Activated T-helper 2 cell treated with anti-CD3 and anti-CD28 coated beads, Interferon-gamma antibody, Interleukin-2, Interleukin-4, amounts not matched to agents 10 μg/mL and 5 μg/mL and 100 μg/mL, durations not matched to agents 14 hours and 24 hours and 36 hours (primary cell): ENCODE measurements at places on chromosomes 7 and 10.

- H3K36me3 ChIP-seq = no peaks in the 10 kb centered on the region
- peaks cover 9% of the 10 kb centered on the region for H3K4me1 ChIP-seq
- H3K27ac ChIP-seq = peak overlapping the region; percentile 1
- no peak overlapping the region for H3K4me3 ChIP-seq
- peaks cover 76% of the 10 kb centered on the region for H3K27me3 ChIP-seq
Observed at GRCh38 chr10:101214446-101215396, 14.5 kb downstream of the LBX1 start.

GRCh38 chr10:124387078-124387874 is 31.4 kb downstream of the OAT start:
- no peaks in the 10 kb centered on the region for H3K36me3 ChIP-seq
- peaks cover 7% of the 10 kb centered on the region for H3K27me3 ChIP-seq
- H3K4me3 ChIP-seq = no peak overlapping the region

- peaks cover 10% of the 10 kb centered on the region for H3K4me1 ChIP-seq
- no peak overlapping the region for H3K27ac ChIP-seq
- peaks cover 6% of the 10 kb centered on the region for H3K27me3 ChIP-seq
- no peaks in the 10 kb centered on the region for H3K36me3 ChIP-seq
Observed at GRCh38 chr10:5545778-5546710, 21.3 kb downstream of the CALML3 start.

DNA sequence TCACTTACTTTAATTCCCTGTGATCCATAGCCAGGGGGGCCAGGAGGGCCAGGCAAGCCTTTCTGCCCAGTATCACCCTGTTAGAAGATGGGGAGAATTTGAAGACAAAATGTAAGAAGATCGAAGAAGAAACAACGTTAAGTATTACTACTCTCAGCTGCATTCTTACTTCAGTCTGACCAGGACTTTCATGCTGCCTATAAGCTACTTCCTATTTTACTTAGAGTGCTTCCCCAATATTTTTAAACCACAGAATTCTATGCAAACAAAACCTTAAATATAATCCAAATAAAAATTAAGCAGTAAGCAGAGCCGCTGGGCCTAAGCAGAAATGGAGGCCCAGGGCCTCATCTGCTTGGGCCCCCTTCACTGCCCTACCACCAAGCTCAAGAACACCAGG is 117.8 kb downstream of the COL28A1 start:
- no peaks in the 10 kb centered on the region for H3K36me3 ChIP-seq
- H3K4me1 ChIP-seq = peaks cover 9% of the 10 kb centered on the region
- H3K27me3 ChIP-seq = peaks cover 3% of the 10 kb centered on the region
- H3K27ac ChIP-seq = no peak overlapping the region

GRCh38 chr7:150811-151221 is 41.6 kb upstream of the FAM20C start:
- no peaks in the 10 kb centered on the region for H3K36me3 ChIP-seq
- H3K27me3 ChIP-seq = peaks cover 2% of the 10 kb centered on the region
- peak overlapping the region; percentile 31 for H3K4me3 ChIP-seq
- H3K27ac ChIP-seq = peak overlapping the region; percentile 100
- no peak for DNase-seq

DNA sequence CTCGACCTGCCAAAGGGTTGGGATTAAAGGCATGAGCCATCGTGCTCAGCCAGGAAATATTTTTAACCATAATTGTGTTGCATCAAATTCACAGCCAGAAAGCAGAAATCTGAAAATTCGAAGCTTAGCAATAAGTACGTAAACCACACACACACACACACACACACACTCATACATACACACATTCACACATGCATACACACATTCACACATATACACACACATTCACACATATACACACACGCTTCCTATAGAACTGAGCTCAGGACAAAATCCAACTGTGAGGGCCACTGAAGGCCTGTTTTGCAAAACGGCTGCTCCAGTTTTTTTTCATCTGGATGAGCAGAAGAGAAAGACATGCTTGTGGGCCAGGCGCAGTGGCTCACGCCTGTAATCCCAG is 25.0 kb upstream of the GTF2I start:
- no peak overlapping the region for H3K4me3 ChIP-seq
- no peaks in the 10 kb centered on the region for H3K27me3 ChIP-seq
- H3K27ac ChIP-seq = no peak overlapping the region
- no peaks in the 10 kb centered on the region for H3K36me3 ChIP-seq
- H3K4me1 ChIP-seq = peaks cover 4% of the 10 kb centered on the region

DNA sequence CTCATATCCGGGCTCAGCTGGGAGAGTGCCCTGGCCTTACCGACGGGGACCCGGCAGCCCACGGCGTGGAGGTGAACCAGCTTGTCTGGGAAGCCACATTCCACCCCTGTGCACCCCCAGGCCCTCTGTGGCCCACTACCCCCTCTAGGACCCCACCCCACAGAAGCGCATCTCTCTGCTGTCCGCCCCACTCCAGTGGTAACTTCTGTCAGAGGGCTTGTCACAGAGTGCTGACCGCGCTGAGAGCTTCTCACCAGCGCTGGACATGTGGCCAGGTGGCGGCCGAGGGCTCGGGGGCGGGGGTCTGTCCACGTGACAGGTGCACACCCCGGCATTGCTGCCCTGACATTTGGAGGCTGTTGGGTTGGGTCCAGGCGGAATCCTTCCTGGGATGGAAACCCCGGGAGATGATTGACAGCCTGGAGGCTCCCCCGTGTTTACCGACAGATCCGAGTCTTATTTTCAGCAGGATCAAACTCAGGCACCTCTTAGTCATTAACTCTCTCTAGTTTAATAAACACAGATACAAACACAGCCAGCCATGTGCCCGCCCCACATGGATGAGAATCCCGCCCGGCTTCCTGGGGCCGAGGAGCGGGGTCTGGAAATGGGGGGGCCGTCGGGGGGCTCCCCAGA is 5.1 kb downstream of the ELFN1 start:
- H3K4me3 ChIP-seq = no peak overlapping the region
- peaks cover 13% of the 10 kb centered on the region for H3K27me3 ChIP-seq
- H3K27ac ChIP-seq = no peak overlapping the region
- H3K4me1 ChIP-seq = no peaks in the 10 kb centered on the region
- no peaks in the 10 kb centered on the region for H3K36me3 ChIP-seq
- DNase-seq = no peak

GRCh38 chr10:128307820-128308219 is 181.6 kb upstream of the MKI67 start:
- no peaks in the 10 kb centered on the region for H3K36me3 ChIP-seq
- no peak overlapping the region for H3K4me3 ChIP-seq
- no peak overlapping the region for H3K27ac ChIP-seq
- no peaks in the 10 kb centered on the region for H3K27me3 ChIP-seq
- no peak for DNase-seq
- H3K4me1 ChIP-seq = no peaks in the 10 kb centered on the region

GRCh38 chr10:126576336-126576735 is 94.2 kb downstream of the C10orf90 start:
- no peaks in the 10 kb centered on the region for H3K27me3 ChIP-seq
- DNase-seq = no peak
- H3K4me1 ChIP-seq = no peaks in the 10 kb centered on the region
- no peak overlapping the region for H3K27ac ChIP-seq

- no peak overlapping the region for H3K4me3 ChIP-seq
- no peaks in the 10 kb centered on the region for H3K4me1 ChIP-seq
- DNase-seq = no peak
Observed at GRCh38 chr10:109405338-109405737, 518.0 kb downstream of the XPNPEP1 start.

- H3K27me3 ChIP-seq = no peaks in the 10 kb centered on the region
- H3K36me3 ChIP-seq = no peaks in the 10 kb centered on the region
- H3K4me3 ChIP-seq = no peak overlapping the region
- DNase-seq = no peak
Observed at GRCh38 chr7:44094883-44095592, 9.1 kb upstream of the AEBP1 start.

DNA sequence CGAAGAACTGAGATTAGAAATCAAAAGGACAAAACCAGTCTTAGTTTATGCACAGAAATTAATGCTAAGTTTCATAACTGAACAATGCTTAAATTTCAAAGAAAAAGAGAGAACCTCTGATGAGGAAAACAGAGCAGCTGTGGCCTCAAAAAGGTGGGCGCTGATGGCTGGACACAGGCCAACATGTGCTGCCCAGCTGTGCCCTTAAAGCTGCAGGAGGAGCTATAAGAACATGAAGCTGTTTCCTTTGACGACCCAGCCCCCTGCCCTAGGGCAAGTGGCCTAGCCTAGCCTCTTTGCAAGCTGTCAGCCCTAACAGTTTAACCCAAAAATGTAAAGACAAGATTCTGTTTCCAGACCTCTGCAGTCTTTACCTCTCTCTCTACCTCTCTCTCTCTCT is 107.7 kb downstream of the GRID1 start:
- H3K27ac ChIP-seq = no peak overlapping the region
- peaks cover 7% of the 10 kb centered on the region for H3K27me3 ChIP-seq
- no peaks in the 10 kb centered on the region for H3K4me1 ChIP-seq

GRCh38 chr7:28862595-28863272 is 95.4 kb downstream of the TRIL start:
- no peaks in the 10 kb centered on the region for H3K4me1 ChIP-seq
- H3K36me3 ChIP-seq = no peaks in the 10 kb centered on the region

DNA sequence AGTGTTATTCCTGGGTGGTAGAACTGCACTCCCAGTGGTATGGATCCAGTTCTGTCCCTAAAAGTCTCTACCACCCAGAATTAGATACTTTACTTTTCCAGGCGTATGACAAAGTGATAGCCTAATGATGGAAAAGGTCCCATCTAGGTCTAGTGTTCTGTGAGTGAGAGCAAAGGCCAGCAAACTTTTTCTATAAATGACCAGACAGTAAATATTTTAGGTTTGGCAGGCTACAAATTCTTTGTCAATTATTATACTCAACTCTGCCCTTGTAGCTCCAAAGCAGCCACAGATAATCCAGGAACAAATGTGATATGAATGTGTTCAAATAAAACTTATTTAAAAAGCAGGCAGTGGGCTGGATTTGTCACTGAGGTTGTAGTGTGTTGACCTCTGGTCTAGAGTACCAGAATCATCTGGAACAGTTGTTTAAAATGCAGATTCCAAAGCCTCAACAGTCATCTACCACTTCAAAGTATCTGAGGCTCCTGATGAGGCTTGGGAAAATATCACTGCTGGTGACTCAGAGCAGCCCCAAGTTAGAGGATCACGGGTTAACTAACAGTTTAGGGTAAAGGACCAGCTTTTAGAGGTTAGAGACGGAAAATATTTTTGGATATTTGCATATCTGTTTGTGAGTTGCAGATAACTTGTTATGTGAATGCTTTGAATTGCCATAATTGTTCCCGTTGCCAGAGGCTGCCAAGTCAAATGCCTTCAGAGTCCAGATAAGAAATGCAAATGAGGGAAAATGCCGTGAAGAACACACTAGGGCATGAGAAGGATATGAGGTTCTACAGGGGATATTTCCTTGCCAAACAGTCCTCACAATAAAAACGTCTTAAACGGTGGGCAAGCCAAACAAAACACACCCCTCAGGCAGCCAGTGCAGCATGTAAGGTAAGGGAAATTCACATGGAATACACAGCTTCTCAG is 19.4 kb downstream of the NRAP start:
- peaks cover 26% of the 10 kb centered on the region for H3K27me3 ChIP-seq
- no peak for DNase-seq
- no peaks in the 10 kb centered on the region for H3K36me3 ChIP-seq
- H3K4me3 ChIP-seq = no peak overlapping the region
- no peaks in the 10 kb centered on the region for H3K4me1 ChIP-seq

GRCh38 chr7:27684491-27684890 is 21.8 kb upstream of the HIBADH start:
- H3K36me3 ChIP-seq = no peaks in the 10 kb centered on the region
- H3K4me3 ChIP-seq = no peak overlapping the region
- H3K27me3 ChIP-seq = peaks cover 15% of the 10 kb centered on the region
- no peak for DNase-seq
- H3K4me1 ChIP-seq = no peaks in the 10 kb centered on the region

DNA sequence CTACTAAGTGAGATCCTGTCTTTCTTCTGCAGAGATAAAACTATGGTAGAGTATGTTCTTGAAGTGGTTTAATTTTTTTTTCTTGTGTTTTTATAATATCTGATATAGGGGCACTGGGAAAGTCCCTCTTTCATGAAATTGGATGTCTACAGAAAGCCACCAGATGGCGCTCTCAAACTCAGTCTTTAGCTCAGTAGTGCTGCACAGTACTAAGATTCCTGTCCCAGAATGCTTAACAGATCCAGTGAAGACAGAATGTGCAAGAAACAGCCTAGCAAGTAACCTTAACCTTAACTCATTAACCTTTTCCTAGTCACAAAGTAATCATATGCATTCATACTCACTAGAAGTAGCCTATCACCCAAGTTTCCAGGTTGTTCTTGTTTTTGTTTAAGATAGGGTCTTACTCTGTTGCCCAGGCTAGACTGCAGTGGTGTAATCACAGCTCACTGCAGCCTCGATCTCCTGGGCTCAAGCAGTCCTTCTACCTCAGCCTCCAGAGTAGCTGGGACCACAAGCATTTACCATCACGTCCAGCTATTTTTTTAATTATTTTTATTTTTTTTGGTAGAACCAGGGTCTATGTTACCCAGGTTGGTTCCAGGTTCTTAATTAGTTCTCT is 56.7 kb downstream of the IDE start:
- peaks cover 6% of the 10 kb centered on the region for H3K4me1 ChIP-seq
- H3K27ac ChIP-seq = no peak overlapping the region
- DNase-seq = peak; percentile 34
- H3K36me3 ChIP-seq = peaks cover 23% of the 10 kb centered on the region
- no peaks in the 10 kb centered on the region for H3K27me3 ChIP-seq
- H3K4me3 ChIP-seq = no peak overlapping the region

- no peaks in the 10 kb centered on the region for H3K36me3 ChIP-seq
- no peaks in the 10 kb centered on the region for H3K27me3 ChIP-seq
- no peak overlapping the region for H3K27ac ChIP-seq
- no peak for DNase-seq
- peaks cover 1% of the 10 kb centered on the region for H3K4me1 ChIP-seq
Observed at GRCh38 chr7:24701261-24702235, 55.7 kb downstream of the GSDME start.

- no peak overlapping the region for H3K27ac ChIP-seq
- no peaks in the 10 kb centered on the region for H3K36me3 ChIP-seq
- no peak overlapping the region for H3K4me3 ChIP-seq
- DNase-seq = no peak
- H3K4me1 ChIP-seq = no peaks in the 10 kb centered on the region
Observed at GRCh38 chr7:32658034-32658433, 162.7 kb downstream of the AVL9 start.

DNA sequence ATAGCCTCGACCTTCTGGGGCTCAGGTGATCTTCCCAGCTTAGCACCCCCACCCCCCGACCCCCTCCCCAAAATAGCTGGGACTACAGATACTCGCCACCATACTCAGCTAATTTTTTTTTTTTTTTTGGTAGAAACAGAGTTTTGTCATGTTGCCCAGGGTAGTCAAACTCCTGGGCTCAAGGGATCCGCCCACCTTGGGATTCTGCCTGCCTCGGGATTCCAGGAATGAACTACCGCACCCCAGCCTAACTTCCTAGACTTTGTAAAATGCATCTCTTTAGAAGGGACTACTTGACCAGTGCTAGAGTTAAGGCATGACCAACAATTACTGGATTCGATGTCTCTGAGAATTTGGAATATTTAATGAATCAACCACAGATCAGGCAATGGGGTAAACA is 85.9 kb downstream of the MDFIC start:
- peak overlapping the region; percentile 38 for H3K4me3 ChIP-seq
- H3K36me3 ChIP-seq = peaks cover 76% of the 10 kb centered on the region
- DNase-seq = no peak
- H3K4me1 ChIP-seq = peaks cover 81% of the 10 kb centered on the region
- peak overlapping the region; percentile 79 for H3K27ac ChIP-seq

GRCh38 chr7:1544896-1545416 is 11.0 kb downstream of the TMEM184A start:
- peaks cover 8% of the 10 kb centered on the region for H3K36me3 ChIP-seq
- H3K4me1 ChIP-seq = no peaks in the 10 kb centered on the region
- H3K27me3 ChIP-seq = no peaks in the 10 kb centered on the region
- DNase-seq = no peak
- no peak overlapping the region for H3K4me3 ChIP-seq
- H3K27ac ChIP-seq = no peak overlapping the region
